Smooth muscle cell of the umbilical artery (primary cell): ENCODE measurements at places on chromosomes 5 and 9. TPM values are rescaled to one million over a fixed set of nuclear protein-coding genes. Genes with fewer than 3 reads are reported as not detected.

Gene MEF2C
- 7.7 and 10.1 TPM in 2 replicates for total RNA-seq

Gene GPR151
- total RNA-seq: not detected in 2 replicates

Gene OTULINL
- under 0.01 and 0.14 TPM in 2 replicates for total RNA-seq

Gene AK3
- 51.1 and 70.0 TPM in 2 replicates for total RNA-seq

Gene TAS2R1
- total RNA-seq: not detected in 2 replicates

Gene FANCC
- total RNA-seq: 2.7 and 5.6 TPM in 2 replicates

Gene EPB41L4B
- total RNA-seq: 0.09 TPM in 1 of 2 replicates, not detected in the other

Gene MTX3
- total RNA-seq: 15.5 and 19.3 TPM in 2 replicates

Gene FRRS1L
- total RNA-seq: under 0.01 and 0.28 TPM in 2 replicates

Gene CTNNA1
- total RNA-seq: 345 and 524 TPM in 2 replicates

Gene FAXDC2
- 4.2 and 5.9 TPM in 2 replicates for total RNA-seq

Gene GPRIN1
- total RNA-seq: 1.8 and 7.3 TPM in 2 replicates

Gene LIFR
- total RNA-seq: 36.9 and 79.9 TPM in 2 replicates

Gene PLAA
- total RNA-seq: 51.4 and 67.2 TPM in 2 replicates

Gene MELK
- 3.0 and 20.4 TPM in 2 replicates for total RNA-seq

Gene BARX1
- not detected in 2 replicates for total RNA-seq

Gene PCDHGA7
- 4.2 and 6.8 TPM in 2 replicates for total RNA-seq
